ENCODE measurements at places on chromosomes 7 and 10.

DNA sequence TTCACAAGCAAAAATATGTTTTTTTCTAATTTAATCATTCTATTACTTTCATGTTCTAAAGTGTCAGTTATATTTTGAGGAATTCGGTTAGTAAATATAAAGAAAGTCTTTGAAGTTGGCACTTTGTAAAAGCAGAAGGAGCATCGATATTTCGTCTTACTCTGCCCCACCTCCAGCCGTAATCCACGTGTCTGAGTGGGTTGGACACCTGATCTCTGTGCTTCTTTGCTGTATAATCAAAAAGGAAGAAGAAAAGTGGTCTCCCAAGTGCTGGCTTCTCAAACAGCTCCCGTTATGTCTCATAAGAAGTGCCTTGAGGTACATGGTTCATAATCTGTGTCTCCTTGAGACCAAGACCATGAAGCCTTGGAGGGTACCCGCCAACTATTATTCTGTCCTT, 19.8 kb downstream of the PRKAR2B start:
- no peak for DNase-seq

GRCh38 chr10:4889959-4890358, 64.0 kb downstream of the AKR1E2 start:
- DNase-seq: no peak

- no peak for DNase-seq
Observed at GRCh38 chr10:117322260-117322659, 53.0 kb downstream of the PDZD8 start.

GRCh38 chr10:59606551-59606961, 103.1 kb downstream of the SLC16A9 start:
- no peak for DNase-seq

DNA sequence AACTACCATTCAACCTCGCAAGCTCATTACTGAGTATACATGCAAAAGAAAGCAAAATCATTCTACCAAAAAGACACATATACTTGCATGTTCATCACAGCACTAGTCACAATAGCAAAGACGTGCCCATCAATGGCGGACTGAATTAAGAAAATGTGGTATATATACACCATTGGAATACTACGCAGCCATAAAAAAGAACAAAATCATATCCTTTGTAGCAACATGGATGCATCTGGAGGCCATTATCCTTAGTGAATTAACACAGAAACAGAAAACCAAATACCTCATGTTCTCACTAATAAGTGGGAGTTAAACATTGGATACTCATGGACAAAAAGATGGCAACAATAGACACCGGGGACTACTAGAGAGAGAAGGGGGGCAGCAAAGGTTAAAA, 6.4 kb downstream of the TRDMT1 start:
- DNase-seq: no peak

DNA sequence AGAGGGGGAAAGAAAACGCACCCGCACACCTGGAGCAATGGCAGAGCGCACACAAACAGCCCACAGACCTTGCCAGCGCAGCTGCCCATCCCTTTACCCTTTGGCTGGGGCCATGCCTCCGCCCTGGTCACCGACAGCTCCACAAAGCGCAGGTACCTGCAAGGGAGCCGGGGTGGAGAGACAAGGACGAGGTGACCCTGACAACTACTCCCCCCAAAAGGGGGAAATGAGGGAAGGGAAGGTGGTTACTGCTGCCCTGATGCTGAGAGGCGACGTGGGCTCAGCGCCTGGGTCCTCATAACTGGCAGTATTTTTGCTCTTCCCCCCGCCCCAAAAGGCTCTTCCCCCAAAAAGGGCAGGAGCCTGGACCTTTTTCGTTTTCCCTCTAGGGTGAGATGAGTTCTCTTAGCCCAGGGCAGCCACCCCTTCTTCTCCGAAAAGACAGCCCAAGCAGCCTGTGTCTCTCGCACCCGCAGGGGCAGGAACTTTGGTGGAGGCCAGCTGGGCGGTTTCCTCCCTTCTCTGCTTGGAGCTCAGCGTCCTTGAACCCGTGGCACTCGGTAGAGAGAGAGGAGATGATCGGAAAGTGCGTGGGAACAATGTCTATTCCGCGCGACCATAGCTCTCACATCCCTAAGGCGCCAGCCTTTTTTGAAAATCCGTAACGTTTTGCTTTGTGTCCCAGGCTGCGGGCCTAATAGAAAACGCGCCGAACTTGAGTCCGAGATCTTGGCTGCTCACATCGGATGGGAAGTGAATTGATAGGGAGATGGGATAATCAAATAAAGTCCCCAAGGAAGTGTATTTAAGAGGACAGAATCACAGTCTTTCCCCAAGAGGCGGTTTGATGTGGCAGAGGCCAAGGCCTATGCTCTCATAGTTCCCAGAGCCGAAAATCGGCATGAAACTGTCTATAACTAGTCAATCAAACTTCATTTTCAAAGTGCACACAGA, 1.0 kb downstream of the NKX2-3 start:
- DNase-seq: no peak

- no peak for DNase-seq
Observed at GRCh38 chr7:50557099-50557498, 8.1 kb downstream of the DDC start.

DNA sequence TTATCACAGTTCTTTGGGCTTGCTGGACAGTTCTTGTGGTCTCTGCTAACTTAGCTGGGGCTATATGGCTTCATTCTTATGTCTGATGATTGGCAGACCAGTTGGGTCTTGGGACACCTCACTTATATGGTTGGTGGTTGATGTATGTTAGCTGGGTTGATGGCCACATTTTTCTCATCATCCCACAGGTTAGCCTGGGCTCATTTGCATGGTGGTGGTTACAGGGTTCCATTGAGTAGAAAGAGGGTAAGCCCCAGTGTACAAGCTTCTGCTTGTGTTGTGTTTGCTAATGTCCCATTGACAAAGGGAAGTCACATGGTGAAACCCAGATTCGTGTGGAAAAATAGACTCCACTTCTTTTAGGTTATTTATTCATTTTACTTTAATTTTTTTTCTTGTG, 40.6 kb downstream of the TMEM60 start:
- DNase-seq: no peak

DNA sequence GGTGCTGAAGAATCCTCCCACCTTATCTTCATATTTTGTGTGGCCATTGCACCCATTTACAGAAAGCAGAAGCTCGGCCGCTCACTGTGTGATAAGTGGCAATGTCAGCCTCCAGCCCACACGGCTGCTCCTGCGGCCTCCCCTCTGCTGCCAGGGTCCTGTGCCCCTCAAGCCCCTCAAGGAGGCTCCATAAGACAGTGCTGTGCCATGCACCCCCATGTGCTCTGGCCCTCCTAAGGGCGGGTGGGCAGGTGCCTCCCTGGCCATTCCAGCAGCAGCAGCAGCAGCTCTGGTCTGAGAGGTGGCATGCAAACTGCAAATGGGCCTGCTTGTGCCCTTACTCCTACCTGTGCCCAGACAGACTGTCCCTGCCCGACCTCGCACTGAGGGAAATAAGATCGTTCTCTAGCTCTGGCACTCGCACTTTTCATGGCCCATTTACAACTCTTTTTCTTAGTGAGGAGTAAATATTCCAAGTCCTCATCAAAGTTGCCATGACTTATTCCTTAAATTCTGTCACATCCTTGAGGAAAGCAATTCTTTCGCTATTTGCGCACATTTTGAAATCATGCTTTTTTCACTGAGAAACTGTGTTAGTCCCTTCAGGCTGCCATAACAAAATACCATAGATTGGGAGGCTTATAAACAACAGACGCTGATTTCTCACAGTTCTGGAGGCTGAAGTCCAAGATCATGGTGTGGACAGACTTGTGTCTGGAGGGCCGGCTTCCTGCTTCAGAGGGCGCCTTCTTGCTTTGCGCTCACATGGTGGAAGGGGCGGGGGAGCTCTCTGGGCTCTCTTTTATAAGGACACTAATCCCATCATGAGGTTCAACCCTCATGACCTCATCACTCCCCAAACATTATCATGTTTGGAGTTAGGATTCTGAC, 187.8 kb downstream of the COBL start:
- no peak for DNase-seq

- peak; percentile 92 for DNase-seq
Observed at GRCh38 chr7:24979863-24980533, at the start of gene OSBPL3. OSBPL3 (minus strand) TSS chr7:24980178; CDS start chr7:24892472, 87,706 bp downstream.

GRCh38 chr7:69962186-69963065, 364.2 kb downstream of the AUTS2 start:
- no peak for DNase-seq

- no peak for DNase-seq
Observed at GRCh38 chr10:109698882-109699664, 224.2 kb downstream of the XPNPEP1 start.

DNA sequence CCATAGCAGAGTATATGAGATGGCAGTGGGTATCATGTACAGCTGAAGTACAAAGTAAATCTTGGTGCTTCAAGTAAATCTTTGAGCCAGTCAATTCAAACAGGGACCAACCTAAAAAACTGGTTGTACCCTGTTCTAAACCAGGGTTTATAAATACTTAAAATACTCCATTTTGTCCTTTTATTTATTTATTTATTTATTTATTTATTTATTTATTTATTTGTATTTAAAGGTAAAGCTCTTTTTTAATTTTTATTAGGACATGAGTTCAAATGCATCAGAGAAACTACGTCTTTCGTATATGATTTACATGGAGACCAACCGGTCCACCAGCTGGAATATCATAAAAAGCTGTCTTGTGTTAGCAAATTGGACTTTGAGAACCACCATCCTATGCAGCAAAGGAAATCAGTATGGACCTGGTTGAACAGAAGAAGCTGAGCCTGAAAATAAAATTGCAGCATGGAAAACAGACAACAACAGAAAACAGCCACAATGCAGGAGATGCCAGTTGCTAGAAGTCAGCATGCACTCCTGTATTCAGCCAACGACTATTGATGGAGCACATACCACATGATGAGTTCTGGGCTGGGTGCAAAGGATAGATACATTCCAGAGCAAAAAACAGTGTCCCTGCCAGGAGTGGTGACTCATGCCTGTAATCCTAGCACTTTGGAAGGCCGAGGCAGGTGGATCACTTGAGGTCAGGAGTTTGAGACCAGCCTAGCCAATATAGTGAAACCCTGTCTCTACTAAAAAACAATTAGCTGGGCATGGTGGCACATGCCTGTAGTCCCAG, 60.0 kb downstream of the PLXNA4 start:
- no peak for DNase-seq

DNA sequence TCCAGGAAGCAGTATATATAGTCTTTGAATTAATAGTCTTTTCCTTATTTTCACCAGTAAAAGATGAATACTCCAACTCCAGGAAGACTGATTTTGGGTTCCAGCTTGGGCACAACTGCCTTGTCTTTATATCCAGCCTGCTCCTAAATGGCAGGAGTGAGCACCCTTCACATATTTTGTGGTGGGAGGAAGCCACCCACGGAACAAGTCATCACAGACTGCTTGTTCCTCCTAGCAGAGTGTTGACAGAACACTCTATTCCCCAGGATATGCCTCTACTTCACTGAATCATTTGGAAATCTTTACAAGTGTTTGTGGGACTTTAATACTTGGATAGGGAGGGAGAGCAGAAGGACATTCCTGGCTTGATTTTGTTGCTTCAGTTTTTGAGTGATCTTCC, 31.7 kb downstream of the ITPRID1 start:
- no peak for DNase-seq

GRCh38 chr7:126574276-126575250, 678.2 kb downstream of the GRM8 start:
- no peak for DNase-seq

- DNase-seq: no peak
Observed at GRCh38 chr7:1861799-1862458, 191.9 kb downstream of the ELFN1 start.

GRCh38 chr10:78524941-78525340, 491.3 kb downstream of the RPS24 start:
- DNase-seq: no peak

GRCh38 chr7:142130267-142130666, 18.7 kb downstream of the MGAM2 start:
- DNase-seq: no peak

- no peak for DNase-seq
Observed at GRCh38 chr7:102942181-102942866, 29.5 kb downstream of the LRRC17 start.

- no peak for DNase-seq
Observed at GRCh38 chr10:78953113-78953798, 115.5 kb upstream of the ZMIZ1 start.

GRCh38 chr7:6249043-6249442, 23.4 kb downstream of the CYTH3 start:
- DNase-seq: no peak

DNA sequence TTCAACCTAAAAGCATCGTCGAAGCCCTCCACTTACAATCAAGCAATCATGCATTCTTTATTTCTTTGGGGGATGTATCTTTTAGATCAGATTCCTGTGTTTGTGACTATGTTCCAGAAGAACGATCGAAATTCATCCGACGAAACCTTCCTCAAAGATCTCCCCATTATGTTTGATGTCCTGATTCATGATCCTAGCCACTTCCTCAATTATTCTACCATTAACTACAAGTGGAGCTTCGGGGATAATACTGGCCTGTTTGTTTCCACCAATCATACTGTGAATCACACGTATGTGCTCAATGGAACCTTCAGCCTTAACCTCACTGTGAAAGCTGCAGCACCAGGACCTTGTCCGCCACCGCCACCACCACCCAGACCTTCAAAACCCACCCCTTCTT, 13.8 kb downstream of the GPNMB start:
- DNase-seq: no peak

- DNase-seq: no peak
Observed at GRCh38 chr7:138625084-138625848, 75.9 kb downstream of the SVOPL start.

- no peak for DNase-seq
Observed at GRCh38 chr10:127434006-127434405, 115.1 kb upstream of the NPS start.

- DNase-seq: no peak
Observed at GRCh38 chr7:129864042-129864441, 88.7 kb downstream of the UBE2H start.

DNA sequence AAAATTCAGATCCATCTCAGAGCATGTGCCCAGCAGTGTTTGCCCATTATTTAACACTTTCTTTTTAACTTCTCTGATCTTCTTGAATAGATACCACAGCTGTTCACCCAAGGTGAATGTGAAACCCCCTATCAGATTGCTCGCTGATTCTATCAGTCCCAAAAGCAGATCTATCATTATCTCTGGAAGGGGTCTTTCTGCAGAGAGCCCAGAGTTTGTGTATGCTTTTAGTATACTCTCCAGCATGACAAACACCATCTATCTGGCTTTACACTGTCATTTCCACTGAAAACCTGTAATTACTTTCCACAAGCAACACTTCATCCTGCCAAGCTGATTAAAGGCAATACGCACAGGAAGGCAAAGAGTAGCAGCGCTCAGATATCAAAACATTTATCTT, 168.2 kb downstream of the CACNA2D1 start:
- no peak for DNase-seq

GRCh38 chr10:116771959-116772585, 29.7 kb upstream of the HSPA12A start:
- DNase-seq: no peak

- DNase-seq: no peak
Observed at GRCh38 chr7:96308253-96308949, 13.5 kb downstream of the SLC25A13 start.

GRCh38 chr10:46524472-46525176, 31.8 kb downstream of the GPRIN2 start:
- no peak for DNase-seq

DNA sequence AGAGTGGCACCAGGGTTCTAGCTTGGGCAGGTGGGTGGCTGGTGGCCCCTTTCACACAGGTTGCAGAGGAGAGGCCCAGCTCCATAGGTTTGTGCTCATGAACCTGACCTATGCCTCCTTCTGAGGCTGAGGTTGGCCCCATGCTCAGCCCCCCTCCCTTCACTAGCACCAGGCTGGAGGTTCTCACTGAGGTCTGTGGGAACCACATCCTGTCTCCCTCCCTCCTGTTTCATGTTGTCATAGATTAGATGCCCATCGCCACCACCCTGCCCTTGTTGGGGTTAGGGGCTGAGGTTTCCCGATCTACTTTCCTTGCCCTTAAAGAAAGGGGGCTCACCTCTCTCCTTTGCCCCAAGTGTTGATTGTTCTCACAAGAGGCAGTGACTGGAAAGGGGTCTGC, 14.7 kb downstream of the NEUROG3 start:
- no peak for DNase-seq
